ENCODE measurements at places on chromosomes 7 and 10.
A peak's percentile ranks its signal among the peaks of the same experiment; 100 is the strongest.

DNA sequence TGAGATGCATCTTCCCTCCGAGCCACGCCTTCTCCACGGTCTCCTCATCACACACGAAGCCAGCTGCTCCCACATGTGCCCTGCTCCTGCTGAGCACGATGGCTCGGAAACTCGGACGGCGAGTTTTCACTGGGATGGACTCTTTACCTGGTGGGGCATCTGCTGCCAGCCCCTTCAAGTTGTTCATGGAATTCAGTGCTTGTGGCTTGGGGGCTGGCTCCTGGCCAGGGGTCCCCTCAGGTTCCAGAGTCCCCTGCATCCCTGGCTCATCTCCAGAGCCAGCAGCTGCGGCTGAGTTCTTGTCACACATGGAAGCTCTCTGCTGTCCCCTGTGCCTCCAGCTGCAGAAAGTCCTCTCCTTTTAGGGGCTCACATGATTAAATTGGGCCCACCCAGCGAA lies 654.0 kb downstream of the SDK1 start:
- no peak for DNase-seq

DNA sequence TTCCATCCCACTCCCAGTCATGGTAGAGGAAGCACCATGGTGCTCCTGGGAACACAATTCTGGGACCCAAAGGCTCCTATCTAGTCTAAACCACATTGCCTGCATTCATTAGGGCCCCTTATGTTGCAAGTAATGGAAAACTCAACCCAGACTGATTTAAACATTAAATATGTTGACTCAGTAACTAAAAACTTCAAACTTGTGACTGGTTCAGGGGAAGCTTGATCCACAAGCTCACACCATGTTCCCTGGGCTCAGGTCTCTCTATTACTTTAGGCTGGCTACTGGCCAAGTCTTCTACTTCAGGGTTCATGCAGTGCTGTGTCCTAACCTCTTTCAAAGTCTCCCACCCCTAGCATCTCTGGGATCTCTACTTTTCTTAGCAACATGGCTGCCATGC lies 13.1 kb downstream of the WNT16 start:
- DNase-seq, result no peak

GRCh38 chr7:44101303-44101965 lies 2.7 kb upstream of the AEBP1 start:
- DNase-seq, result no peak

GRCh38 chr7:47346377-47346914 lies 235.5 kb downstream of the TNS3 start:
- DNase-seq, result no peak

GRCh38 chr7:921581-922333 lies 32.7 kb downstream of the ADAP1 start:
- DNase-seq, result peak; percentile 26

- no peak for DNase-seq
Measured at GRCh38 chr10:123772645-123773508, 106.7 kb downstream of the GPR26 start.

- no peak for DNase-seq
Measured at GRCh38 chr7:36638140-36638539, 86.2 kb downstream of the AOAH start.

DNA sequence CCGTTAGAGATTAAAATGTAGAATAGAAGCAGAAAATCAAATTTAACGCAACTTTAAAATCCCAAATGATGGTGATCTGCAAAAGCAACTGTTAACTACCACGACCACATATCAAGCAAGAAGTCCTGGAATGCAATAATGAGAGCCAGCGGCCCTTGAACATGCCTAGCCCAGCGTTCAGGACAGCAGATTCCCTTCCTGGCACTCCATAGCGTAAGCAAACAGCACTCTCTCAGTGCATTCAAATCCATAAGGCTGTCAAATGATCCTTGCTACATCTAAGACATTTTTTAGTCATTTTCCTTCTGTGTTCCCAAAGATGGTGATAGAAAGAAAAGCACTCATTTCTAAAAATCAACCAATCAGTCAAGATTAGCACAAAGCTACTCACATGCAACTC lies 48.1 kb downstream of the CHST15 start:
- DNase-seq, result no peak

DNA sequence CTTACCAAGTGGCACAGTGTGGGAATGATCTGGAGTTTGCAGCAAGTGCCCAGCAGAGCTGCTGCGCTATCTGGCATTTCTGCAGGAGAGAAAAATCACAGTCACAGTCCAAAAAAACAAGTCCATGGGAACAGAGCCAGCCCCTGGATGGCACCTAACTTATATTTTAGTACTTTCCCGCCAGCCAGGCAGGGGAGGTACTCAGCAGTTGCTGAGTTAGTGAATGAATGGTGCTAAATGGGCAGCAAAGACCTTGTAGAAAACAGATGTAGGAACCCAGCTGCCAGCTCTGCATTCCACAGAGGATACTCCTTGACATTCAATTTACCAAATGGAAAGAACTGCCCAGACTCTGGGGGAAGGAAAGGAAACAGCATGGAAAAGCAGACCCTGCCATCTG lies 54.5 kb downstream of the GSDME start:
- DNase-seq, result no peak

GRCh38 chr7:140456551-140457051 lies 22.7 kb downstream of the MKRN1 start:
- no peak for DNase-seq

DNA sequence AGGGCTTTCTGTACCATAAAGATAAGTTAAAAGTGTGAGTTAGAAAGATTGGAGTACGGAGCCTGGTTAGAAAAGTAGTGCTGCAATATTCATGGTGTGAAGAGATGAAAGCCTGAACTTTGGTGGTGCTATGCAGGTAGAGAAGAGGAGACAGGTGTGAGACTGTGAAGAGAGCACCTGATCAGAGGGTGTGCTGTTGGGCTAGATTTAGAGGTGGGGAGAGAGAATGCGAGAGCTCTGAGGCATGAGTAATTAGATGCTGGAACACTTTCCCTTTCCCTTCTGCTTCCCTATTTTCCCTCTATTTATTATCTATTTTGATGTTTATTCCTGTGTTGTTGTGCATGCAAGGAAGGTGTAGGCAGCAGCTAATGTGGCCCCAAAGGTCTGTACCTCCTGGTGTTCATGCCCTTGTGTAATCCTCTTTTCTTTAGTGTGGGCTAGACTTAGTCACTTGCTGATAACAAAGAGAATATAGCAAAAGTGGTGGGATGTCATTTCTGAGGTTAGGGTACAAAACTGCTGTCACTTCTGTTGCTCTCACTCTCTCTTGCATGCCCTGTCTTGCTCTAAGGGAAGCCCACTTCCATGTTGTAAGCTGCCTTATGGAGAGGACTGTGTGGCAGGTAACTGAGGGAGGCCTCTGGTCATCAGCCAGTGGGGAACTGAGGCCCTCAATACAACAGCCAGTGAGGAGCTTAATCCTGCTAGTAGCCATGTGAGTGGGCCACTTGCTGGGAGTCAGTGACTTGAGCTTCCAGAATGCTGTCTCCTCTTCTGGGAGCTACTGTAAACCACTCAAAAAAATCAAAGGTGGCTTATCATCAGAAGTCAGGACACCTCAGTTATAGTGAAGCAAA lies 2.6 kb upstream of the ATXN7L1 start:
- DNase-seq, result no peak

GRCh38 chr10:108052981-108053380 lies 888.5 kb upstream of the SORCS1 start:
- no peak for DNase-seq

- DNase-seq, result no peak
Measured at GRCh38 chr7:158411232-158411950, 176.2 kb downstream of the PTPRN2 start.

- no peak for DNase-seq
Measured at GRCh38 chr10:5892007-5892406, 2.0 kb downstream of the FBH1 start.

DNA sequence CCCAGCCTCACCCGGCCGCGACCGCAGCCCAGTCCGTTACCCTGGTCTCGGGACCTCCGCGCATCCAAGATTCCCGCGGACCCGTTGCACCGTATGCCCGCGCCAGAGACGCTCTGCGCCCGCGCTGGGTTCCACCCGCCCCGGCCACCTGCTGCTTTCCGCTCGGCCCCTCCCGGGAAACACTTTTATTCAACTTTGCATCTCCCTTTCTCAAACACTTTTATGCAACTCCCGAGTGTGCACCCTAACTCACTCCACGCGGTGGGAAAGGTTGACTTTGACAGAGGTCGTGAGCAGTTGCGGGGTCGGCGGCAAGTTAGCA lies at the start of gene ODAD2:
Gene ODAD2, minus strand, starts transcription at position 126 of the 322 bp plus-strand sequence. CDS start 3,937 bp downstream, outside the sequence.
- no peak for DNase-seq

GRCh38 chr10:74934100-74934812 lies 107.9 kb downstream of the KAT6B start:
- DNase-seq, result no peak

DNA sequence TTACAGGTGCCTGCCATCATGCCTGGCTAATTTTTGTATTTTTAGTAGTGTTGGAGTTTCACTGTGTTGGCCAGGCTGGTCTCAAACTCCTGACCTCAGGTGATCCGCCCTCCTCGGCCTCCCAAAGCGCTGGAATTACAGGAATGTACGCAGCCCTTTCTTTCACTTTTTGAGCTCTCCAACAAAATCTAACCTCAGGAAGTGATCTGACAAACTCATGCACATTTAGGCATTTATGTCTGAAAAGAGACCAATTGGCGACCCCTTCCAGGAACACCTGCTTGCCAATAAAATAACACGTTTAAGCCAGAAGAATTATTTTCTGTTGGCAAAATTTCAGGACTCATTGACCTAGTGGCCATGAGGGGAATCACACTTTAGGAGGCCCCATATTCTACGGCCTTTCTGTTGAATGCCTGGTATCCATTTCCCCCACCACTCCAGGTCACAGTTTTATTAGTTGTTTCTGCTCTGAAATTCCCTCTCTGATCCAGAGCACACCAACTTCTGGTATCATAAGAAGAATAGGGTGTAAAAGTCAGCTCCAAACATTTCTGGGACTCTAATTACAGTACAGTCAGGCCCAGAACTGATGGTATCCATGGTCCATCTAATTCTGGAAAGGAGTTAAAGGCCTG lies 65.8 kb upstream of the FRMD4A start:
- DNase-seq, result no peak

GRCh38 chr10:49357910-49358309 lies 38.0 kb downstream of the DRGX start:
- DNase-seq, result no peak

DNA sequence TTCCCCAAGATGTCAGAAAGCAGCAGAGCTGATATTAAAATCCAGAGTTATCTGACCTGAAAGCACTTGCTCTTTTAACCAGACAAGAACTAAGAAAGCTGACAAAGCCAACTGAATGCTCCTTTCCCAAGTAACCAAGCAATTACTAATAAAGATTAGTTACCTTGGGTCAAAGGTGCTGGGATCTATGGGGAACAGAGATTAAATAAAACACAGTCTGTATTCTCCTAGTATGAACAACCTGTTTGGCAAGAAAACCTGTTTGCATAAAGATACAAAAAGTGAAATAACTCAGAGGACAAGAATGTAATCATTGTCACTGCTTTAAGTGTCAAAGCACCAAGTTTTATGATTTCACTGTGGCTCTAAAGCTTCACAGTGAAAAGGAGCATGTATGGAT lies 35.7 kb downstream of the ITPRID1 start:
- DNase-seq, result no peak

GRCh38 chr7:131747658-131748232 lies 191.3 kb upstream of the PODXL start:
- no peak for DNase-seq

GRCh38 chr7:130667593-130668257 lies 823 bp downstream of the COPG2 start:
- DNase-seq, result no peak

- no peak for DNase-seq
Measured at GRCh38 chr7:108003599-108003935, 606 bp upstream of the LAMB1 start.

DNA sequence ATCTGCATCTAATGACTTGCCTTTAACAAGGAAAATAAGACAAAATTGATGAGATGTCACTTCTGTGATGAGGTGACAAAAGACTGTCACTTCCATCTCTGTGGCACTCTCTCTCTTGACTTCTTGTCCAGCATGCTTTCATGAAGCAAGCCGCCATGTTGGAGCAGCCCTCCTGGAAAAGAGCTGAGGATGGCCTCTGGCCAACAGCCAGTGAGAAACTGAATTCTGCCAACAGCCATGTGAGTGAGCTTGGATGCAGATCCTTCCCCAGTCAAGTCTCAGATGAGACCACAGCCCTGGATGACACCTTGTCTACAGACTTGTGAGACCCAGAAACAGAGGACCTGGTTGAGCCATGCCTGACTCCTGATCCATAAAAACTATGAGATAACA lies 412.6 kb upstream of the SHH start:
- no peak for DNase-seq

GRCh38 chr10:128865436-128866195 lies 601.4 kb upstream of the MGMT start:
- no peak for DNase-seq

DNA sequence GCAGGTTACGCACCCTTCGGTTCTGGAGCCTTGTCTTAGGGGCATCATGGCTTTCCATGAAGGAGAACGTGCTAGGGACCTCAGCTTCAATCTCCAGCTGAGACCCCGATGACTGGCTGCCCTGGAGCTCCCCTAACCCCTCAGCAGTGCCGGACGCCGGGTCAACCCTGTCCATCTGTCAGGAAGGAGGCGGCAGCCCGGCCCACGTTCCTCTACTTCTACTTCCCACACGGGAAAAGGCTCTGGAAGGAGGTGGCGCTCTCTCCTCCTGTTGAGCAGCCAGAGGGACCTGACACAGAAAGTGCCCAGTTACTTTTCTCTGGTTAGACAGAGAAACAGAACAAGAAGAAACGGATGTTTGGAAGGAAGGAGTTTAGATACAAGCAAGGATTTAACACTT lies 87.4 kb downstream of the DYNC2I1 start:
- no peak for DNase-seq
